ENCODE measurements at places on chromosomes 3 and 15.

DNA sequence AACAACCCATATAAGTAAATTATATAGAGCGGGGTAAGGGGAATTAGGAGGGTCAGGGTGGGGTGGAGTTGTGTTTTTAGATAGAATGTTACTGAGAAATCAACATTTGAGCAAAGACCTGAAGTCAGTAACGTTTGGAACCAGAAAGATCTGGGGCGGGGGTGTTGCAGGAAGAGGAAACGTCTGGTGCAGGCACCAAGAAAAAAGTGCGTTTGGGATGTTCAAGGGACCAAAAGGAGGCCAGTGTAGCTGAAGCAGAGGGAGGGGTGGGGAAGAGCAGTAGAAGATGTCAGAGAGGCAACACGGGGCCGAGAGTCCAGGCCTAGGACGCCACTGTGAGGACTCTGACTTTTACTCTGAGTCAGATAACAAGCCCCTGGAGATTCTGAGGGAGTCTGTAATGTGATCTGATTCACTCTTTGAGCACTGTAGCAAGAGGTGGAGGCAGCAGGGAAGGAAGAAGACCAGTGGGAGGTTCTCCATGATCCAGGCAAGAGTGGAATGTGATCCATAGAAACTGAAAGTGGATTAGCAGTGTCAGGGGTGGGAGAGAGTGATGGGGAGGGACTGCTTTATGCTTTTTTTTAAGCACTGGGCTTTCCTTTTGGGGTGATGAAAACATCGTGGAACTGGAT is 179.3 kb upstream of the CHRM5 start:
- H3K4me3 ChIP-seq, result no peak overlapping the region
- no peaks in the 10 kb centered on the region for H3K36me3 ChIP-seq
- no peak for DNase-seq
- H3K27me3 ChIP-seq, result no peaks in the 10 kb centered on the region
- no peak overlapping the region for H3K27ac ChIP-seq

DNA sequence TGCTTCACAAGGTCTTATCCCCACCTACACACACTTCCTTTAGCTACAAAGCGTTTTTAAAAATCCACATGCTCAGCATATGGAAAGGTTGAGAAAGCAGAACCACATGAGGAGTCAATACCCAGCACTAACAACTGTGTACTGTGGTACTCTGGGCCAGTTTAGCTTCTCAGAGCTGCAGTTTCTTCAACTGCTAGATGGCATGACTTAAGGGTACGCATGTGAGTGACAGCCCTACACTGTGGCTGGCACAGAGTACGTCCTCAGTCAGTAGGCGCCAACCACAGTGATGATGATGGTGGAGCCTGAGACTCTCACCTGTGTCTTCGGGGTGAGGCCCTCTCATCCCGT is 17.4 kb downstream of the CCDC12 start:
- DNase-seq, result no peak
- H3K4me1 ChIP-seq, result peaks cover 26% of the 10 kb centered on the region
- H3K4me3 ChIP-seq, result no peak overlapping the region
- peaks cover 17% of the 10 kb centered on the region for H3K36me3 ChIP-seq

GRCh38 chr3:40924559-40925141 is 274.7 kb upstream of the CTNNB1 start:
- H3K4me1 ChIP-seq, result no peaks in the 10 kb centered on the region
- H3K36me3 ChIP-seq, result no peaks in the 10 kb centered on the region
- no peak overlapping the region for H3K27ac ChIP-seq
- DNase-seq, result no peak
- H3K27me3 ChIP-seq, result no peaks in the 10 kb centered on the region
- H3K4me3 ChIP-seq, result no peak overlapping the region

DNA sequence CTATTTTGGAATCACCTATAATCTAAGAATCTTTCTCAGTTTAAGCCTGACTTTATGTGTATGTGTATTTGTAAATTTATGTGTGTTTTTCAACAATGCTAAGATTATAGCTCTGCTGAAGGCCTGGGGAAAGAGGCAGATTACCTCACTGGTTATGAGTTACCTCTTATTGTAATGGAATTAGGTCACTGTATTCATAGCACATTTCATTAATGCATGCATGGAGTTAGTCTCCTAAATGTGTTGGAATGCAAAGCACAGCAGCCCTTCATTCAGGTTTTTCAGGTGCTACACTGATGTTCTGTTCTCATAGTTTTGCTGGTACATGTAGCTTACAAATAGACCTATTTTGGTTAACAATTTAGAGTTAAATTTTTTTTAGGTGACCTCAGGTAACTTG is 9.5 kb downstream of the GPR87 start:
- H3K4me1 ChIP-seq, result peaks cover 86% of the 10 kb centered on the region
- peak overlapping the region; percentile 99 for H3K27ac ChIP-seq
- H3K36me3 ChIP-seq, result peaks cover 73% of the 10 kb centered on the region
- H3K27me3 ChIP-seq, result no peaks in the 10 kb centered on the region
- H3K4me3 ChIP-seq, result no peak overlapping the region

- H3K36me3 ChIP-seq, result no peaks in the 10 kb centered on the region
- no peaks in the 10 kb centered on the region for H3K27me3 ChIP-seq
- H3K4me1 ChIP-seq, result no peaks in the 10 kb centered on the region
- DNase-seq, result no peak
- H3K27ac ChIP-seq, result no peak overlapping the region
Measured at GRCh38 chr3:177459401-177459800, 262.1 kb upstream of the TBL1XR1 start.

DNA sequence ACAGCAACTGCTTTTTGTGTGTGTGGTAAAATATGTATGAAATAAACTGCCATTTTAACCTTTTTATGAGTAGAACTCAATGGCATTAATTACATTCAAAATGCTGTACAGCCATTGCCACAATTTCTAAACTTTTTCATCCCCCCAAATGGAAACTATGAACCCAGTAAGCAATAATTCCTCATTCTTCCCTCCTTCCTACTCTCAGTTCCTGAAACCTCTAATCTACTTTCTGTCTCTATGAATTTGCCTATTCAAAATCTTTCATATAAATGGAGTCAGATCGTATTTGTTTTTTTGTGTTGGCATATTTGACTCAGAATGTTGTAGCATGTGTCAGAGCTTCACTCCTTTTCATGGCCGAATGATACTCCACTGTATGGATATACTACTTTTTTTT is 5.3 kb upstream of the BLM start:
- H3K27ac ChIP-seq, result no peak overlapping the region
- DNase-seq, result no peak
- no peaks in the 10 kb centered on the region for H3K27me3 ChIP-seq
- no peaks in the 10 kb centered on the region for H3K36me3 ChIP-seq
- peaks cover 4% of the 10 kb centered on the region for H3K4me1 ChIP-seq
- no peak overlapping the region for H3K4me3 ChIP-seq

- DNase-seq, result no peak
- H3K36me3 ChIP-seq, result no peaks in the 10 kb centered on the region
- H3K27ac ChIP-seq, result no peak overlapping the region
- H3K4me1 ChIP-seq, result no peaks in the 10 kb centered on the region
Measured at GRCh38 chr15:73756390-73756789, 3.2 kb upstream of the INSYN1 start.

- peaks cover 5% of the 10 kb centered on the region for H3K4me1 ChIP-seq
- H3K27ac ChIP-seq, result no peak overlapping the region
- H3K27me3 ChIP-seq, result no peaks in the 10 kb centered on the region
Measured at GRCh38 chr3:160545504-160545871, 19.9 kb downstream of the KPNA4 start.

- H3K27me3 ChIP-seq, result no peaks in the 10 kb centered on the region
- H3K4me1 ChIP-seq, result peaks cover 9% of the 10 kb centered on the region
- no peak overlapping the region for H3K4me3 ChIP-seq
- H3K27ac ChIP-seq, result no peak overlapping the region
Measured at GRCh38 chr3:50587806-50588758, 18.8 kb downstream of the HEMK1 start.

DNA sequence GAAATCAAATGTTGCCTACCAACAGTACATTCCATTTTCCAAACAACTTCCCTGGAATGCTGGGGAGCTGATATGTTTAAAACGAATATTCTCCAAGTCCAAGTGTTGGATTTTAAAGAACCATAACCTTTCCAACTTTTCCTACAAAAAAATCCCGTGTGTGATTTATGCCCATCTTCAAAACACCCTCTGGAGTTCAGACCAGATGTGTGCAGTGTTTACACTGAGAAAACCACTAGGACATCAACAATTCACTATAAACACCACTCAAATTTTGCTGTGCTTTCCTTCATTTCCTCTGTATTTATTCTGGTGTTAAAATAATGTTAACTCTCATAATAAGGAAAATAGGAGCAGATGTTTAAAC is 2.4 kb downstream of the VGLL4 start:
- H3K36me3 ChIP-seq, result no peaks in the 10 kb centered on the region
- H3K27me3 ChIP-seq, result no peaks in the 10 kb centered on the region
- H3K27ac ChIP-seq, result peak overlapping the region; percentile 94

DNA sequence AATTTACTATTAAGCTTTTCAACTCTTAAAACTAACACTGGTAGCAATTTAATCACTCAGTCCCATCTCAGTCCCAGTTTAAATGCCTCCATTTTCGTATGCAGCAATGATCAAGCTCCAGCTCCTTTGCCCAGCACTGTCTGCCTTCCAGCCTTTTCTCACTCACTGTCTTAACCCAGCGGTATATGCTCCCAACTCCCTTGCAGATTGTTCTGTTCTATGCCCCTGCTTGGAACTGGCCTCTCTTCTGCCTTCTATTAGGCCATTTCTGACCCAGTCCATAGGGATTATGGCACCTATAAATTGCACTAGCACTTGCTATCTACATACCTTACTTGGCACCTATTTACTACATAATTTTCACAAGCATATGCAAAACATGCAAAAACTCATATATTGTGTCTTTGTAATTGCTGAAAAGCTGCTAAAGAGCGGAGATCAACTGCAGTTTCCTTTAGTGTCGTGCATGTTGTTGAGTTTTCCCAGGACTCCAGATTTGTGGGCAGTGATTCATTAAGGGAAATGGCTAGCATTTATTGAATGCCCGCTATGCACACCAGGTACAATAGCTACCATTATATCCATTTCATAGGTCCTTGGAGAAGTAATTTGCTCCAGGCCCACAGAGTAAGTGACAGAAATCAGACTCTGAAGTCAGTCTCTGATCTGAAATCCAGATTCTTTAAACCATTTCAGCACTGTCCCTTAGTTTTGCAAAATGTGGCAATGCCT is 24.4 kb downstream of the CRBN start:
- no peak overlapping the region for H3K4me3 ChIP-seq
- no peaks in the 10 kb centered on the region for H3K4me1 ChIP-seq
- DNase-seq, result no peak
- no peaks in the 10 kb centered on the region for H3K27me3 ChIP-seq
- no peak overlapping the region for H3K27ac ChIP-seq

DNA sequence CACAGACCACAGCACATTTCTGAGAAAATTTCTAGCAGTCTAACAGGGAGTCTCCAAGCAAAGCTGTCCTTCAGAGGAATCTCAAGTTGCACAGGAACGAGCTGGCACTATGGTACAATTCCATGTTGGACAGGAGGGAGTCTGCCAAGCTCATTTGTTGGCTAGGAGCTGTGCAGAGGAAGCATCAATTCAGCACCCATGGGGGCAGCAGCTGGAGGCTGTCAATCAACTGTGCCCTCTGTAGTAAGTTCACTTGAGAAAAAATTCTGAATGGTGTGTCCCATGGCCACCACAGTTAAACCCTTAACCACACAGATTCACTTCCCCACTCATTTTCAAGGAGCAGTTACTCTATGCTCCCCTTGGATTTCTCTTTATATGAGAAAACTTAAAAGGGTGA is 298.5 kb upstream of the PPP2R3A start:
- no peaks in the 10 kb centered on the region for H3K36me3 ChIP-seq
- no peaks in the 10 kb centered on the region for H3K4me1 ChIP-seq

GRCh38 chr3:16692486-16693344 is 87.5 kb upstream of the DAZL start:
- H3K4me1 ChIP-seq, result no peaks in the 10 kb centered on the region
- no peaks in the 10 kb centered on the region for H3K27me3 ChIP-seq
- DNase-seq, result no peak
- no peaks in the 10 kb centered on the region for H3K36me3 ChIP-seq
- no peak overlapping the region for H3K4me3 ChIP-seq

Data from RWPE2 (cell line).